ENCODE measurements at places on chromosomes 4 and X.

GRCh38 chr4:147816382-147817254, 84.7 kb downstream of the ARHGAP10 start:
- no peak for DNase-seq

DNA sequence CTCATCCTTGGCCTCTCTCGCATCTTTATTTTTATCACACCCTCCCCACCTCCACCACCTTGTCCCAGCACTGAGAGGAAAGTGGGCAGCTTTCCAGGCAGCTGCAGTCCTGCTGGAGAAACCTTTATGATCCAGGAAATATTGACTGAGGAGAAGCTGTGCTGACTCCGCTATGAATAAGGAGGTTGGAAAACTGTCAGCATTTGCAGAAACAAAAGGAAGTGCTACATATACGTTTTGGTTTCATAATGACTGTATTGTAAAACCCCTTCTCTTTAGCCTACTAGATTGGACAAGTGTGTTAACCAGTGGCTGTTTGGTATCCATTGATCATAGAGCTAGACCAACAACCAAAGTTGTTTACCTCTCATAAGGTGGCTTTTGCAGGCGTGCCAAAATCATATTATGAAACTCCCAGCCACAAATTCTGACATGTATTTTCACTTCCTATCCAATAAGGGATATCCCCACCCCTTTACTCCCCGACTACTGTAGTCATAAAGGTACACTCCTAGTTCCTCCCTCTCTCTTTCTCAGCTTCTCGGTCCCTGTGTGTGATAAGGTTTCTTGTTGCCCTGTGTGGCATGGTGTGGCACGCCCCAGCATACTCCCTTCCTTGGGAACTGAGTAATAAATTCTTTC, 88.4 kb downstream of the GPR143 start:
- no peak for DNase-seq

- peak; percentile 76 for DNase-seq
Observed at GRCh38 chrX:119887721-119888425, 7.8 kb upstream of the AKAP14 start.

- DNase-seq = no peak
Observed at GRCh38 chrX:72247206-72247942, 8.5 kb upstream of the ERCC6L start.

DNA sequence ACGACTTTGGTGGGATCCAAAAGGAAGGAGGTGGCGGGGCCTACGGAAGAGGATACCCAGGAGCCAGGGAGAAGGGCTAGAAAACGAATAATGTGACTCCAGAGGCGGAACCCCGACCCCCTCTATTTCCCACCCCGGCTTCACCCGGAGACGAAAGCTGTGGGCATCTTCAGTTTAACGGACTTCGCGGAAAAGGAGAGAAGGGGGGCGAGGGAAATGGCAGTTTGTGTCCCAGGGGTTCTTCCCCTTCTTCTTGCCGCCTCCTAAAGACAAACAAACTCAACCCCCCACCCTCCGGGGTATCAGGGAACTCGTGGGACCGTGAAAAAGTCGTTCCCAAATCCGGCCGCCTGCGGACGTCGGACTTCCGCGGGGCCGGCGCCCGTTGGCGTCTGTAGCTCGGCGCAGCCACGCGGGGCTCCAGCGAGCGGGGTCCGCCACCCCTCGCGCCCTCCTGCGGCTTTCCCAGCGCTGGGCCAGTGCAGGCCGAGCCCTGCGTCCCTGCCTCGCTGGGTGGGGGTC, 3.6 kb upstream of the LEF1 start:
- no peak for DNase-seq

DNA sequence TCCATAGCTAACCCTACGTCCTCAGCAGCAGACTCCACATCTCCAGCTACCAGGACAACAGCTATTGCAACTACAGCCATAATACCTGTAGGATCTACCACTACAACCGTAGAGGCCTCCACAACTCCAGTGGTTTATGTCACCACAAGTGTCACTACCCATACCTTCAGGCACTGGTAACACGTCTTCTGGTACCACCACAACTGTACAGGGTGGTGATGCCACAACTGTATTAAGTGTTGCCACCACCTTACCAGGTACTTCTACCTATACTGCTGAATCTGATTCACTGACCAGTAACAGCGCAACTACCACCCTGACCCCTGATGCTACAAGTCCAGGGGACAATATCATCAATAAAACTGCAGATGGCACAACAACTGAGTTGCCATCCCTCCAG, 34.6 kb upstream of the CABS1 start:
- no peak for DNase-seq

DNA sequence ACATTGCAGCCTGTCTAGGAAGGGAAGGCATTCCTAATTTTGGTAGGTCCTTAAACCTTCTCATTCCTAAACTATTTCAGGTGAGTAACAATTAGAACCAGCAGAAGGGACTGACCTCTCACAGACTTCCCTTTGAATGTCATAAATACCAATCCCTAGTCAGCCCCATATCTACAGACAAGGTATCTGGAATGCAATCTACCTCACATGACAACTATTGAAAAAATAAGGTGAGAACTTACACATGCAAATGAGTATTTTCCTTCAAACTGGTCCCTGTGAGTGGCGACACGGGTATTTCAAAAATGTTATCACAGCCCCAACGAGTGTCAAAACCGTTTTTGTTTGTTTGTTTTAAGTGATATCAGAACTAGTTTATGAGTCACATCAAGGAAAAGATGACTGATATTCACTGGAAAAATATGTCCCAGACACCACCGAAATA, 102.4 kb upstream of the VCX2 start:
- DNase-seq = no peak

DNA sequence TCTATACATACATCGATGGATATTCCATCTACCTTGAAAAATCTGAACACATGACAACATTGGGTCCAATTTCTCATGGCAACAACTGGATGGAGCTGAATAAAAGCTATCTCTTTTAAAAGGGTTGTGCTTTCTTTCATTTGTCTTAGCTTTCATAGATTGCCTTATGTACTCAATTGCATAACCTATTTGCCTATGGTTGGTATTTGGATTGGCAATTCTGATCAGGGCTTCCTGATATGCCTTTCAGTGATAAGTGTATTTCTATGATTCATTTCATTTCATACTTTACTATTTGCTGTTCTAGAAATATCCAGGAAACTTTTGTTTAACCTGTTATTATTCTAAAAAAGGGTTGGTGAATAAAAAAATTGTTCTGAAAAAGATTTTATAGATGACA, 509.9 kb downstream of the GRXCR1 start:
- no peak for DNase-seq

- DNase-seq = no peak
Observed at GRCh38 chrX:150833454-150834056, 64.9 kb downstream of the CD99L2 start.

- DNase-seq = no peak
Observed at GRCh38 chr4:150135134-150135772, 57.0 kb downstream of the DCLK2 start.

GRCh38 chr4:21792736-21793135, 155.8 kb downstream of the KCNIP4 start:
- DNase-seq = no peak

DNA sequence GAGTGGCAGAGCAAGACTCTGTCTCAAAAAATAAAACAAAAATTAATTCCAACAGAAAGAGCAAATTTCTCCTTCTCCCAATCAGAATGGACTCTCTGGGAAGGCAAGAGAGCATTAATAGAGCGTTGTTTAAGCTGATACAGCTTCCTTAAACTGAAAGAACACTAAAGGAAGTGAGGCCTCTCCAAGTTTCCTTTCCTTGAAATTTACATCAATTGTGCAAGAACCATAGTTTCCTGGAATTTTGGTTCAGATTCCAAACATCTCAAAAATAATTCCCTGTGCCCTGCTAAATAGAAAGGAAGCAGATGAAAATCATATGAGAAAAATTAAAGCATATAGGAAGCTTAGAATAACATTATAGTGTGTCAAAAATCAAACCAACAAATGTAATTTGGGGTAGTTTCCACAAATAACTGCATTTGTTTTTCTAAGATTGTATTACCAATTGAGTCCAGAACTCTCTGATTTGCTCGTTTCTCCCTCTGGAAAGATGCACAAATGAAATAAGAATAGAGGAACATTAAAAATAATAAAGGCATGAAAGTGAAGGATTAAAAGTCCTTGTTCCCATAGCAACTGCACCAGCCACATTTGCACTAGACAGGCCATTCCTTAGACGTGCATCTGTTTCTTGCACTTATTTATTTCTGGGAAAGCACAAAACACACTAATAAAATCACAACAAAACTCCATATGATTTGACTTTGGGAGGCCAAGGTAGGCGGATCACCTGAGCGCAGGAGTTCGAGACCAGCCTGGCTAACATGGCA, 3.7 kb upstream of the FAM241A start:
- DNase-seq = no peak

GRCh38 chr4:118769161-118769560, 66.8 kb downstream of the SEC24D start:
- DNase-seq = no peak

Data from Right ventricle myocardium superior (tissue), 1 donor.